ENCODE measurements at places on chromosomes 2 and 18.
A peak's percentile ranks its signal among the peaks of the same experiment; 100 is the strongest.

GRCh38 chr18:78731016-78731397 is 248.6 kb upstream of the SALL3 start:
- no peak for DNase-seq

GRCh38 chr2:24105816-24106215 is 17.3 kb downstream of the PFN4 start:
- DNase-seq: no peak

DNA sequence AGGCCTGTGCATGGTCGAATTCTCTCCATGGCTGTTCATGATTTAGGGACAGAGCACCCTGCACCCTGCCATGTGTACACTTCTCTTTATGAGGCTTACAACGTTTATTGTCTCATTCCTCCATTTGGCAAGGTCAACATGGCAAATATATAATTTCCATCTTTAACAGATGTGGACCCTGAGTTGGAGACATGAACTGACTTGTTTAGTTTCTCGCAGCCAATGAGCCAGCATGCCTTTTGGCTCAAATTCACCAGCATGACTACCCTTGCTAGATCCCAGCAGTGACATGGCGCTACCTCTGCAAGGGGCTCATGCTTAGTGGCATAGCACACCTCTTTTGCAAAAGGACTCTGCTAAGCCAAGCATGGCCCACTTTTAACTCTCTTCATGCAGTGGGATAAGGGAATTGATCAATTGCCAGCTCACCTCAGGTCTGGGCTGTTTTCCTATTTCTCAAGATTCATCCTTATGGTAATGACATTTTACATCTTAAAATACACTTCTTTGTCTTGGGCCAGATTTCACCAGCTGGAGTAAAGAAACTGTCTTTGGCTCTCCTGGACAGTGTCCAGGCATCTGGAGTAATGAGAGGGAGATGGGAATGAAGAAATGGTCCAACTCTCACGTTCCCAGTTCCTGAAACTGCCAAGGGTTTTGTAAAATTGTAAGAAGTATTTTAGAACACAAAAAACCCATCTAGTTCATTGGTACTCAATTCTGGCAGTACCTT is 159.5 kb downstream of the SETBP1 start:
- DNase-seq: peak; percentile 83

DNA sequence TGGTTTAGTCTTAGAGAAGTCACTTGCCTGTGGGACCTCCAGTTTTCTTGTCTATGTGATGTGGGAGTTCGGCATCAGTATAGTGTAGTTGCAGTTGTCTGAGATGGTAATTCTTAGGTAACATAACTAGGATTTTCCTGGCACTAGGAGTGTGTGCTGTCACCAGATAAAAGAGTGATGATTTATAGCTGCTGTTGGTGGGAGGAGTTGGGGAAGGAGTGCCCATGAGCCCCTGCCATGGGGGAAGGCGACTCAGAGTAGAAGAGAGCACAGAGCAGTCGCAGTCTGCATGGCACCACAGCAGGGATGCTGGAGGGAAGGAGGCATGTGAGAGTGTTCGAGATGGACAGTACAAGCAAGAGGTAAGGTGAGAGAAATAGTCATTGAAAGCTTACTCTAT is 38.7 kb downstream of the ATP9B start:
- DNase-seq: no peak
